ENCODE measurements at places on chromosomes 5 and 9.

DNA sequence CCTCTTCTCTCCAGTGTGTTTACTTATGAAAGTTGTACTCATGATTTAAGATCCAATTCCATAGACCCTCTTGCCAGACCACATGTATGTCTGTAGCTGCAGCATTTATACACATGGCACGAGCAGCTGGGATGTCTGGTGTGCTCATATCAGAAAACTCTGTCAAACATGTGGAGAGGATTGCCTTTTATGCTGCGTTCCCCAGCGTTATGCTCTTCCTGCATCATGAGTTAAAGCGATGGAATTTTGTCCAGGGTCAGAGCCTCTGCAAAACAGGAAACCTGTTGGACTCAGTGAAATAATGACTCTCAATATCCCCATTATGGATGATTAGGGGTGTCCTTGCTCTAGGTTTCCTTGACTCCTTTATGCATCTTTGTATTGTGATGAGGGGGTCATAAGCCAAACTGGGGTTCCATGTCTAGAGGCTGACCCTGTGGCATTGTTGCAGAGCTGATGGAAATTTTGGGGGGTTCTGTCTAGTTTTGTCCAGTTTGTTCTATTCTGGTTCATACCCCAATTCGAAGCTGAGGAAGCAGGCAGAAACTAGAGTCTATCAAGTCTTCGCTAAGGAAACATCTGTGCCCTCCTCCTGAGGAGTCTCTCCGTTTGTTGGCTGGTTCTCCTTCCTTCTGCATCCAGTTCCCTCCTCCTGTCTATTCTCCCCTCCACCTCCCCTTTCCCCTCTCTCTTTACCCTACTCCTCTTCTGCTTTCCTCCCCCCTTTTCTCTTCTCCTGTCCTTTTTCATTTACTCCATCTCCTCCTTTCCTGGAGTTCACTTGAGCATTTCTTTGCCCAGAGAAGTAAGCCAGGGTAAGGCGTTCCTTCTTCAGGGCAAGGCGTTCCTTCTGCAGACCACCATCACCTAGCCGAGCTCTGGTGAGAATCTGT lies 252.8 kb downstream of the MAST4 start:
- no peak for DNase-seq

GRCh38 chr5:139167952-139168720 lies 30.0 kb downstream of the SIL1 start:
- DNase-seq: no peak

DNA sequence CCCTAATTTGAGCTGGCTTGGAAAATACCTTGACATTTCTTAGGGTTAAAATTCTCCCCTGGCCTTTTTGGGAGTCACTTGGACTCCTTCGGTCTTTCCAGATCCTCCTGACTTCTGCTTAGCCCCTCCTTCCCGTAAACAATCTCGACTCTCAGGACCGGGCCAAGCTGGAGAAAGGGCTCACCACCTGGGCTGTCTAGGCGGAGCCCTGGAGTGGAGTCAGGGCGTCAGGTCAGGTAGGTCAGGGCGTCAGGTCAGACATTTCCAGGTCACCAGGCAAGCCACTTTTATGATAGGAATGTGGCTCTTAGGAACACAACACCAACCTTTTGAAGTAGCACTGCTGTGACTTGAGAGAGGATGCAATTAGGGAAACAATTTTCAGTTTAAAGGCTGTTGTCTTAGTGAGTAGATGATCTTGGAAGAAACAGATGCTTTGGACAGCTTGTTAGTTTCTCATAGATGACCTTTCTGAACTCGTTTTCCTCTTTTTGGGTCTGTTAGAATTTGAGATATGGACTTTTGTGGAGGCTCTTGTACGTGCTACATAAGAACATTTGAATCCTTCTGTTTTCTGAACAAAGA lies 12.8 kb downstream of the OSTF1 start:
- no peak for DNase-seq

DNA sequence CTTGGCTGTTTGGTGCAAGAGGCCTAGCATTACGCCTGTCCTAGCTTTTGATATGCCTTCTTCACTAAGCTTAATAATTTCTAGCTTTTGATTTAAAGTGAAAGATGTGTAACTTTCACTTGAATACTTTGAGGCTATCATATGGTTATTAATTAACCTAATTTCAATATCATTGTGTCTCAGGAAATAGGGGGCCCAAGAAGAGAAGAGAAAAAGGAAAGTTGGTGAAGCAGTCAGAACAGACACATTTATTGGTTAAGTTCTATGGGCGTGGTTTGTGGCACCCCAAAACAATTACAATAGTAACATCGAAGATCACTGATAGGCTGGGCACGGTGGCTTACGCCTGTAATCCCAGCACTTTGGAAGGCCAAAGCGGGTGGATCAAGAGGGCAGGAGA lies 40.9 kb upstream of the F2RL2 start:
- DNase-seq: no peak

DNA sequence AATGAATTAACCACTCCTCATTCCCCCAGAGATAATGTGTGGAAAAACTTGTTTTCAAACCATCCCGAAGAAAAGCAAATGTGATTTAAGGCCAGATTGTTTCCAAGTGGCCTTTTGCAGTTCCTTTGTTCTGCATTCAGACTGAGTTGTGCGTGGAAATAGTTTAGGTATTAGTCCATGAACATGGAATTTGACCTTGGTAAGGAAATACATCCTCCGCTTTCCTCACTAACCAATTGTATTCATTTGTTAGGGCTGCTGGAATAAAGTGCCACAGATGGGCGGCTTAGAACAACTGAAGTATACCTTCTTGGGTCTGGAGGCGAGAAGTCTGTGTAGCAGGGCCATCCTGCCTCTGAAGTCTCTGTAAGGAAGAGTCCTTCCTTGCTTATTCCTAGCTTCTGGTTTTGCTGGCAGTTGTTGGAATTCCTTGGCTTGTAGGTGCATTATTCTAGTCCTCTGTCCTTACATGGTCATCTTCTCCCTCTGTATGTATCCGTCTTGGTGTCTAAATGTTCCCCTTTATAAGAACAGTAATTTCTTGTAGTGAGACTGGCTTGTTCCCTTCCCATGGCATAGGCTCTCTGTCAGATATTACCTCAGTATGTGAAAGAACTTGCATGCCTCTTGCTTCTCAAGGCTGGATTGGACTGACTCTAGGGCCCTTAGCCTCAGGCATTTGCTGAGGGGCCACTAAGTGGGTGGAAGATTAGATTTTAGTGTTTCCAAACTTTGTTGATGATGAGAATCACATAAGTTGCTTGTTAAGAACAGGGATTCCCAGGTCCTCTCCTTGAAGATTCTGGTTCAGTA lies 53.9 kb downstream of the RAI14 start:
- DNase-seq: no peak

All from GM06990 (cell line).